ENCODE measurements at places on chromosomes 6 and 20.
A peak's percentile ranks its signal among the peaks of the same experiment; 100 is the strongest.

- no peak for DNase-seq
These were observed 11.9 kb downstream of the ASF1A start for GRCh38 chr6:118905851-118906250.

- DNase-seq = peak; percentile 81
These were observed 21.2 kb upstream of the NFATC2 start for GRCh38 chr20:51563486-51564332.

DNA sequence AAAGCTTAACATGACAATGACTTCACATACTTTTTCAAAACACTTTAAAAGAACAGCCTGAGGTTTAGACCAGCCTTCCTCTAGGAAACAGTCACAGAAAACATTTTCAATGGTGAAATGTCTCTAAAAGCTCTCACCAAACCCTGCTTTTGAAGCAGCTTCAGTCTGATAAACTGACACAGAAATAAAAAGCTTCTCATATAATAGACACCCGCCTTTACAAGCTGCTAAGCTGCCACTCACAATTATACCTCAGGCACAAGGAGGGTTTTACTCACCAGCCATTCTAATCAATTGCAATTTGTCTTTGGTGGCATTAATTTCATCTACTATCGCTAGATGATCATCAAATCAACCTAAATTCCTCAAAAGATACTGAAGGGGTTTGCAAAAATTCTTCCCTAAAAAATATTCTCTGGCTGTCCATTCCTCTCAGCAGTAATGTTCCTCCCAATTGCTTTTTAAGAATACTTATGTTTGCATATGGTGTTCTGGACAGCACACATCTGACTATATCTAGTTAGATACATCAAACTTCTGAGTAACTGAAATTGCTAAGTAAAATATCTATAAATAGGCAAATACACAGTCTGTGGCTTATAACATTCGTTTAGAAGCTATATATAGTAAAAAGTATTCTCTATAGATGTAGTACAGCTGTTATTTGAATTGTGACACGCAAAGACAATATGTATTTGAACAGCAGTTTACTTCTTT lies 29.4 kb downstream of the KIF13A start:
- DNase-seq = no peak

- DNase-seq = peak; percentile 16
These were observed 29.3 kb downstream of the GMPR start for GRCh38 chr6:16267428-16268263.

GRCh38 chr20:25051386-25052155 lies 6.4 kb downstream of the ACSS1 start:
- no peak for DNase-seq

DNA sequence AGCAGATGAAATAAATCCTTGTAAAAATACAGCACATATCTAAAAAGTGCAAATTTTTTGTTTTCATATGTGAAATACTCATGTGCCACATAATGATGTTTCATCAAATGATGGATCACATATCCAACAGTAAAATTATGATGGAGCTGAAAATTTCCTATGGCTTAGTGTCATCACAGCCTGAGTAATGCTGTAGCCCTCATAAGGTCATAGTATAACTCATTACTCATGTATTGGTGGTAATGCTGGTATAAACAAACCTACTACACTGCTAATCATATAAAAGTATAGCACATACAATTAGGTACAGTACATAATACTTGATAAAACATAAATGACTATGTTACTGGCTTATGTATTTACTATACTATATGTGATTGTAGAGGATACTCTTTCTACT lies 12.9 kb downstream of the TSPYL1 start:
- DNase-seq = no peak

DNA sequence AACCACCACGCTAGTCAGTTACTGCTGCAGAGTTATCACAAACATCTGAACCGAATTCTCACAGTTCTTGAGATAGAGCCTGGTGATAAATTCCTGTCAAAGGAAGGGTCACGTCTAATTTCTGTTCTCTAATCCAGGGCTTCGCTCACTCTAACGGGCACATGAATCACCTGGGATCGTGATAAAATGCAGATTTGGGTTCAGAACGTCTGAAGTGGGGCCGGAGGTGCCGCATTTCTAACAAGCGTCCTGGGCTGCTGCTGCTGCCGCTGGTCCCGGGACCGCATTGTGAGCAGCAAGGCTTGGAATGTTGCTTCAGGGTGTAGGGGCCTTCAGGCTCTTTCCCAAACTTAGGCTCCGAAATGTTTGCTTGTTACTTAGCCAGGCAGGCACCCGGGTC lies 264.1 kb downstream of the CDC5L start:
- no peak for DNase-seq

- no peak for DNase-seq
These were observed 187.1 kb downstream of the EYA4 start for GRCh38 chr6:133428295-133428694.

DNA sequence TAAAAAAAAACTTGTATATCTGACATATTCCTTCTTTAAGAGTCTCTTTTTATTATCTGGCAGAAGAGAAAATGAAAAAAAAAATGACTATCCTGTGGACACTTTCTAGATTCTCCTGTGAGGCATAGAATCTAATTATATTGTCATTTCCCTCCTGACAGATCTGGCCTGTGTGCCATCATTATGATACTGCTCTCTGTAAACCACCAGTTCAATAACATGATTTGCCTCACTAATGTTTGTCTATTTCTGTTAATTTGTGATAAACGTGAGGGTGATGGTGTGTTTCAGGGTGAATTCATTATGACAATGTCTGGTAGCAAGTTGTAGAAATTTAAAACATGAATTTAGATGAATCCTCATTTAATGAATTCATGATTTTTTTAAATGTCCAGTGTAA lies 844.5 kb upstream of the ADGRB3 start:
- no peak for DNase-seq

GRCh38 chr6:93416571-93417420 lies 2.6 kb downstream of the EPHA7 start:
- peak; percentile 2 for DNase-seq

- peak; percentile 98 for DNase-seq
These were observed 59.7 kb downstream of the HIVEP2 start for GRCh38 chr6:142885182-142885867.

GRCh38 chr6:18323935-18324705 lies 59.8 kb upstream of the DEK start:
- DNase-seq = peak; percentile 56

DNA sequence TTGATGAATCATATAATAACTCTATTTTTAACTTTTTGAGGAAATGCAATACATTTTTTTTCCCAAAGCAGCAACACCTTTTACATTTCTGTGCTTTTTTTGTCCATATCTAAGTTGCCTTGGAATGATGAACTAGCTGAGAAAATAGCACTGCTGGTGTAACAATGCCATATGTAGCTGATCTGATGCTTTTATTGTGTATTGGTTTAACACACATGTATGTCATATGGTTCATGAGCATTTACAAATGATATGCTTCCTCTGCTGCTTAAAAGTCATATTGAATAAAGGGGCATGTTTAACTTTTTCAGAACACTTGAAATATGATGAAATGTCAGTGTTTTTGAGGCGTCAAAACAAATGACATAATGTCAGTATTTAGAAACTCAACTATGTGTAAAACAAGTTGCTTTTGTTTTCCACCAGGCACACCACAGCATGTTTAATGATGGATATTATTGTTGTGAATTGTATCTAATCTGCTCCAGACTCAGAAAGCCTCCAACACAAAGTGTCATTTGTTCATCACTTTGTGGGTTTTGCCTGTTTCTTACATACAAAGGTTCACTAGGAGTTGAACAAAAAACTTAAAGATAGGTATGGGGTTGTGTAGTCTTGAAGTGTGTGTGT lies 775.8 kb upstream of the FLRT3 start:
- peak; percentile 12 for DNase-seq
